ENCODE measurements at places on chromosomes 11 and 22.

DNA sequence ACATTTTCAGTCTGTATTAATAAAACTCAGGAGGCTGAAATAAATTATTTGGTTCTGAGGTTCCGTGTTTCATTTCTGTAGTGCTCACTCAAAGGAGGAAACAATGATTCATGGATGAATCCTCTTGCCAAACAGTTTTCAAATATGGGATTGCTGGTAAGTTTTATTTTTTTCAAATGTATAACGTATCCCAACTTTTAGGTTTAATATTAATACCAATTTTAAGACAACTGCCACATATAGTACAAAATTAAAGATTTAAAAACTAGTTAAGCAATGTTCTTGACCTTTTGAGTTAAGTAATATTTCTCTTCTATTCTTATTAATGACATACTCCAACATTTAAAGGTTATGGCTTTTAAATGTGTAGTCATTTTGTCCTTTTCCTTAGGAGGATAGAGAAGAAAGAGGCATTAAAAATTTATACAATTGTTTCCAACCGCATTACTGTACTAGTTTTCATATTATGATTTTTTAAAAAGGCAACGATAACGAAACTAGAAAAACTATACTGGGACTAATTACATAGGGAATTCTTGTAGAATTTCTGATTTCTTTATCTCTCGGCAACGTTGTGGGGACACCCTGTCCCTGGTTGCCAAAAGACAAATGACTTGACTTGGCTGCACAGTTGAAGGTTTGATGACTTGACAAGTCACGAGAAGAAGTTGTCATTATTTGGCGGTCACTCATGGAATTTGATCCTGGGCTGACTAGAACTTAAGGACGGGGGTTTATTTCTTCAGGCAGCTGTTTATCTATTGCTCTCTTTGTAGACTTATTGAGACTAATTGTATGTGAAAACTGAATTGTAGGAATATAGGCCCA lies 69.1 kb upstream of the ADSL start:
- no peak for DNase-seq

GRCh38 chr11:120819003-120819402 lies 204.9 kb upstream of the TBCEL start:
- DNase-seq = peak; percentile 27

DNA sequence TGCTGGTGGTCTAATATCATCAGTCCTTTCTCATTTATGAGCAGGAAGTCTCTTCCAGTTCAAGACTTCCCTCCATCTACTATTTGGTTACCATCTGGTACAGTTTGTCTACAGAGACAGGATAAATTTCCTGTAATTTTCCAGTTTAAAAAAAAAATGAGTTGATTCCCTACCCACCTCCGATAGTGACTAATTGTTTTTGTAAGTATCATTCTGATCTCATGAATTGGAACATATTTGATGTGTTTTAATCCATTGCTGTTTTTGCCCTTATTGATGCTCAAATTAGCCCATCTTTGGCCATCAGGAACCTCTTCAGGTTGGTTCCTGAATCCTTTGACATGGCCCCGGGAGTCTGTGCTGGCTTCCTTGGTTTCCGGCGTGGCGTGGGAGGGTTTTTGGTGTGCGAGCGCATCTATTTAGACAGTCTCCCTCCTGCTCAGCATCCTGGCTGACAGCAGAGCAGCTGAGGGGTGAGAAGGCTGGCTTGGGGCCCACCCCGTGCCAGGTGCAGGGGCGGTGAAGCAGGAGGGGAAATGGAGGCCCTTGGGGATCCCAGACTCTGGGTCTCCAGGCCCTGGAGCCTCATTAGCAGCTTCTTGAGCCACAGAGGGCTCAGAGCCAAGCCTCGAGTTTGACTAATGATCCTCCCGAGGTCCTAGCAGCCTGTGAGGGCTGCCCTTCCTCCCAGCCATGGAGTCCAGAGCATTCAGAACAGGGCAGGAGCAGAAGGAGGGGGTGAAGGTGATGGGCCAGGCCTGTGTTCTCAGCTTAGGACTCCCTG lies 6.8 kb downstream of the OMP start:
- DNase-seq = no peak

DNA sequence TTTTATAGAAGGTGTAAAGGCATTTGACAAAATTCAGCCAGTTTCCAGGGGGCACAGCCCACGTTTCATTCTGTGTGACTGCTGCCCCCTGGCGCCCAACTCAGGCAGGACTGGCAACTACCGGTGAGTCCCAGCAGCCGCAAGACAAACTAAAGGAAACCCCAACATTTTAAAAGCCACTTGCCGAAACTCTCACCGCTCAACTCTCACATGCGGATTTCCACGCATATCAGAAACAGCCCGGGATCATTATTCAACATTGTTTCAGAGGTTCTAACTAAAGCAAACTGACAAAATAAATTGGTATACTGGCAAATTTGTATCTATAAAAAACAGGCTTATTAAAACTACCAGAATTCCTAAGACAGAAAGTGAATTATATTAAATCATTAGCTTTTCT lies 48.2 kb downstream of the MORC2 start:
- peak; percentile 76 for DNase-seq

DNA sequence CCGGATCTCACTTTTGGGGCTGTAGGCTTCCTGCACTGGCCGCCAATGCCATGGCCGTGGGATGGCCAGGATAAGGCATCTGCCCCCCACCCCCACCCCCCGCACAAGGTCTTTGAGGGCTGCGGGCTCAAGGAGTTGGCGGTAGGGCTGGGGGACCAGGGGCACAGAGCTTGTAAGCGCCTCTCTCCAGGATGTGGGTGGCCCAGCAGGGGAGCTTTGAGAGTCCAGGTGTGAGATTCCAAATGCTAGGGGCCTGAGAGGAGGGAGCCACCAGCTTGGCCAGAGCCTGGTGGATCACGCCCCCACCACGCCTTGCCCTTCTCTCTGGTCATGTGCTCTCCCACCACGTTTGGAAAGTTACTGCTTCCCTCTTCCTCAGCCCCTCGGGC lies 5.0 kb downstream of the CD81 start:
- DNase-seq = no peak

DNA sequence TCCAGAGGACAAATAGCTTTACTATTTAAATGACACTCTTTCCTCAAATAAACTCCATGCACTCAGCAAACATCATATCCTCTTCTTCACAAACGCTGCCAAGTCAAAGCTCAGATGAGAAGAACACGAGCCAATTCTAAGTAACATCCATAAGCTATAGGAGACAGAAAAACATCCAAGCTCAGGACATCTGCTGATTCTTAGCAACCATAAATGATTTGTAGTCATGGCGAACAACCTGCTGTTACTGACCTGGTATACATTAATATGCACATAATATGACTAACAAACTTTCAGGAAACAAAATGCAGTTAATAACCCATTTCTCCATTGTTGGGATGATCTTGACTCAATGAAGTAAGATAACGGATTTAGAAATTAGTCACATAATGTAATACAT lies 6.7 kb downstream of the GALNT18 start:
- no peak for DNase-seq

GRCh38 chr11:57203359-57203758 lies 21.6 kb downstream of the LRRC55 start:
- DNase-seq = no peak

DNA sequence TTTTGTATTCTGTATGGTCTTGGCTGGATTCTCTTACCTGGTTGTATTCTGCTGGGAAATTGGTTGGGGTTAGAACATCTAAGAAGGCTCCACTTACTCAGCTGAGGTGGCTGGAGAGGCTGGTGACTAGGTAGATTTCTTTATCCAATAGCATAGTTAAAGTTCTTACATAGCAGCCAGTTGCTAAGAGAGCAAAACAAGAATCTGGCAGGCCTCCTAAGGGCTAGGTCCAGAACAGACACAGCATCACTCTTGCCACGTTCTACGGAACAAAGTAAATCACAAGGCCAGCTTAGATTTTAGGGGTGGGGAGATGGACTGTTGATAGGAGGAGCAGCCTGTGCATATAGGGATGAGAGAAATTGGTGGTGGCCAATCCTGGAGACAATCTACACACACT lies 141.3 kb upstream of the CCDC90B start:
- DNase-seq = no peak

DNA sequence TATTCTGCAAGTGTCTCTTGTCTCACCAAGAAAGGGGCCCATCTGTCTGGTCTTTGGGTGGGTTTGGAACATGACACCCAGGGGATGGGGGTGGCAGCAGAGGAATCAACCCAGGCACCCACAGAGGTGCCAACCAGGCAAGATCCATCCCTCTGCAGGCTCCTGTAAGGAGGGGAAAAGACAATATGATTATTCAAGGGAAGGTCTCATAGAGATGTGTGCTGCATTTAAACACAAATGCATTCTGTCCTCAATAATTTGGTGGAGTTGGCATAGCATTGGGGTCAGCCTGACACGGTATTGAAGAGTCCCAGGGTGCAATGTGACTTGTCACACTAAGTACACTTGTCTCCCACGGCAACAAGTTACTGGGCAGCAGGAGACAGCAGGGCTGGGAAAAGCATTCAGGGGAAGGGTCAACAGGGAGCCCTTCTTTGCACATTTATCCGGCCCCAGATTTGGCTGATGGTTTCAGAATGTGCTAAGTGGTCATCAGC lies 33.1 kb upstream of the SPON1 start:
- no peak for DNase-seq

DNA sequence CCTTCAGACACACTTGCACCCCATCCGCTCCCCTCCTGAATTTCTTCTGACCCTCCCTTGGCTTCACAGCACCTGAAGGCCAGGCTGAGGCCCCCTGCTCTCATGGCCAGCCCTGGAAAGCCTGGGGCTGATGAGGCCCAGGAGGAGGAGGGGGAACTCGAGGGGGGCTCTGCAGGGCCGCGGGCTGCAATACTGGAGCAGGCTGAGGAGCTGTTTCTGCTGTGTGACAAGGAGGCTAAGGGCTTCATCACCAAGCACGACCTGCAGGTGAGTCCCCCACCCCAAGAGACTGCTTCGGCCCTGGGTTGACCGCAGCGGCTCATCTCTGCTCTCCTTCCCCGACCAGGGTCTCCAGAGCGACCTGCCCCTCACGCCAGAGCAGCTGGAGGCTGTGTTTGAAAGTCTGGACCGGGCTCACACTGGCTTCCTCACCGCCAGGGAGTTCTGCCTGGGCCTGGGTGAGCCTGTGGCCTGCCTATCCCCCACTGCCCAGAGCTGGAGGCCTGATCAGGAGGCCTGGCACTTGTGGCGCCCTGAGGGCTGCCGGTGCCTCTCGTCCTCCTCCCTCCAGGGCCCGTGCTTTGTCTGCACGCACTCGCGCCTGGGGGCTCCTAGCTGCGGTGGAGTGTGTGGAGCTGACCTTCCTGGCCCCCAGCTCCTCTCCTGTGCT lies 922 bp downstream of the CRACR2B start:
- no peak for DNase-seq

- no peak for DNase-seq
Measured at GRCh38 chr11:197741-198235, 4.9 kb downstream of the SCGB1C1 start.

DNA sequence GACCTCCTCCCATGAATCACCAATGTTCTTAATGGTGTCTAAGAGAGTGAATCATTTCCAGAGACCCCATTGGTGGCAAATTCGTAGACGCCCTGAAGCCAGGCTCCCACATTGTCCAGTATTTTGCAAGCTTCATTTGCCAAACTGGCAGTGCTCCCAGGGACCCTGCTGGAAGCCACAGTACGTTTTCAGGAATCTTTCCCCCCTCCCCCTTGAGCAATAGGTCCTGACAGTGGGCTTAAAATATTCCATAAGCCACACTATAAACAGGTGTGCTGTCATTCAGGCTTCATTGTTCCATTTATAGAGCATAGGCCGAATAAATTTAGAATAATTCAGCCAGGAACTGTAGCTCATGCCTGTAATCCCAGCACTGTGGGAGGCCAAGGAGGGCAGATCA lies 125.3 kb downstream of the MORC2 start:
- DNase-seq = no peak

Data from GM12865 (cell line).